ENCODE measurements at places on chromosomes 7 and 10. TPM values are rescaled to one million over a fixed set of nuclear protein-coding genes. Genes with fewer than 3 reads are reported as not detected.

The HOXA4 gene
- total RNA-seq = 1.0 TPM

The AKR1D1 gene
- not detected for total RNA-seq

The FRMPD2 gene
- 1.9 TPM for total RNA-seq

GRCh38 chr10:480928-481552 is 208.4 kb downstream of the DIP2C start:
- DNase-seq = no peak

DNA sequence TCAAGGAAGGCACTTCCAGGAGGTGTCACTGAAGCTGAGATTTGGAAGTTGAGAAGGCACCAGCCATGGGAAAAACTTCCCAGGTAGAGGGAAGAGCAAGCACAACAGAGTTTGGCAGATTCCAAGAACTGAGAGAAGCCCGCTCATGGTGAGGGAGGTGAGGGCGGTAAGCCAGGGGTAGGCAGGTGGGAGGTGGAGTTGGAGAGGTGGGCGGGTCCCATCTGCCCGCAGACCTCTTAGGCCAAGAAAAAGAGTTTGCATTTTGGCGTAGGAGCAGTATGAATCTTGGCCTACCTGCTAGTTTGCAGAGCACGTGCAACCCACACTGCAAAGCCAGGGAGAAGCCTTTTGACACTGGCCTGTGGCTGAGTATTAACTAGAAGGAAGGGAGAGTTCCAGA is 18.8 kb downstream of the FRMPD2 start:
- DNase-seq = no peak

Measured in urinary bladder (tissue), 4 donors.